ENCODE measurements at places on chromosomes 5 and 9. TPM values are rescaled to one million over a fixed set of nuclear protein-coding genes. Genes with fewer than 3 reads are reported as not detected.

KIF20A gene
- total RNA-seq, result 28.1 TPM

C9orf153 gene
- total RNA-seq, result under 0.01 TPM

PTGDS gene
- total RNA-seq, result 0.22 TPM

SLC31A2 gene
- total RNA-seq, result 6.5 TPM

ANKRD20A1 gene
- total RNA-seq, result 0.87 TPM

ROR2 gene
- total RNA-seq, result under 0.01 TPM

SARDH gene
- 0.22 TPM for total RNA-seq

MCIDAS gene
- not detected for total RNA-seq

PNPLA7 gene
- total RNA-seq, result 0.44 TPM

SPINK9 gene
- total RNA-seq, result not detected

PDGFRB gene
- total RNA-seq, result 9.5 TPM

FBP1 gene
- total RNA-seq, result 0.44 TPM

CER1 gene
- not detected for total RNA-seq

SLC46A2 gene
- total RNA-seq, result not detected

GAPT gene
- not detected for total RNA-seq

LCN12 gene
- total RNA-seq, result not detected

MLANA gene
- not detected for total RNA-seq

DIRAS2 gene
- total RNA-seq, result 0.40 TPM

CCDC180 gene
- 1.6 TPM for total RNA-seq

RAB14 gene
- total RNA-seq, result 24.4 TPM

ROPN1L gene
- total RNA-seq, result 1.1 TPM

TRPM6 gene
- total RNA-seq, result 0.22 TPM

CCL21 gene
- 0.44 TPM for total RNA-seq

PKD2L2 gene
- total RNA-seq, result not detected

INSL4 gene
- total RNA-seq, result not detected

SPATA31C1 gene
- not detected for total RNA-seq

MRPS27 gene
- 60.4 TPM for total RNA-seq

PCDHA10 gene
- under 0.01 TPM for total RNA-seq

STKLD1 gene
- total RNA-seq, result 0.44 TPM

All from lung microvascular endothelial cell (primary cell).